A549 treated with Mapracorat at 1 μM for 4 hours (cell line): ENCODE measurements at places on chromosomes 6 and 20. TPM values are rescaled to one million over a fixed set of nuclear protein-coding genes. Genes with fewer than 3 reads are reported as not detected.

The COL11A2 gene
- total RNA-seq = 0.69 to 1.1 TPM (median 0.83 TPM) in 5 replicates

The CGA gene
- 0.19 to 0.43 TPM (median 0.29 TPM) in 5 replicates for total RNA-seq

The MYMX gene
- not detected in 5 replicates for total RNA-seq

The TRIM15 gene
- total RNA-seq = not detected in 5 replicates

The B3GAT2 gene
- 0.02 to 0.06 TPM (median 0.06 TPM) in 3 of 5 replicates, not detected in the others for total RNA-seq

The CSNK2B gene
- 167 to 177 TPM (median 171 TPM) in 5 replicates for total RNA-seq

The DSTN gene
- 640 to 860 TPM (median 697 TPM) in 5 replicates for total RNA-seq

The GTSF1L gene
- total RNA-seq = not detected in 5 replicates

The ZNF451 gene
- 7.7 to 9.3 TPM (median 8.7 TPM) in 5 replicates for total RNA-seq

The KIAA0408 gene
- total RNA-seq = 4.4 to 7.3 TPM (median 6.4 TPM) in 5 replicates

The COL10A1 gene
- 0.05 to 0.75 TPM in 2 of 5 replicates, not detected in the others for total RNA-seq

The RSPH3 gene
- total RNA-seq = 3.9 to 5.5 TPM (median 5.2 TPM) in 5 replicates

The SLC52A3 gene
- 0.32 to 0.57 TPM (median 0.48 TPM) in 5 replicates for total RNA-seq

The SLC35B2 gene
- total RNA-seq = 49.1 to 67.2 TPM (median 64.4 TPM) in 5 replicates

The PLG gene
- not detected in 5 replicates for total RNA-seq

The SIGLEC1 gene
- total RNA-seq = 0.01 to 0.02 TPM (median 0.02 TPM) in 3 of 5 replicates, not detected in the others

The RIPPLY2 gene
- total RNA-seq = 0.13 to 0.99 TPM (median 0.31 TPM) in 4 of 5 replicates, not detected in the other

The BMP5 gene
- 0.04 TPM in 1 of 5 replicates, not detected in the others for total RNA-seq

The GPX5 gene
- not detected in 5 replicates for total RNA-seq

The ADGRB3 gene
- total RNA-seq = not detected in 5 replicates

The DLL1 gene
- total RNA-seq = 0.12 to 0.35 TPM (median 0.15 TPM) in 5 replicates

The PPP2R5D gene
- total RNA-seq = 23.1 to 26.5 TPM (median 25.1 TPM) in 5 replicates

The PTK7 gene
- total RNA-seq = 3.9 to 5.8 TPM (median 4.8 TPM) in 5 replicates

The NRN1 gene
- 0.59 to 0.98 TPM (median 0.77 TPM) in 5 replicates for total RNA-seq

The SYCP2L gene
- 1.7 to 2.9 TPM (median 2.5 TPM) in 5 replicates for total RNA-seq

The ADTRP gene
- total RNA-seq = 0.19 to 1.1 TPM (median 0.24 TPM) in 5 replicates

The ANKS1A gene
- total RNA-seq = 5.0 to 7.6 TPM (median 6.8 TPM) in 5 replicates

The FIG4 gene
- total RNA-seq = 4.0 to 5.1 TPM (median 4.4 TPM) in 5 replicates
